ENCODE measurements at places on chromosomes 3 and 15.

DNA sequence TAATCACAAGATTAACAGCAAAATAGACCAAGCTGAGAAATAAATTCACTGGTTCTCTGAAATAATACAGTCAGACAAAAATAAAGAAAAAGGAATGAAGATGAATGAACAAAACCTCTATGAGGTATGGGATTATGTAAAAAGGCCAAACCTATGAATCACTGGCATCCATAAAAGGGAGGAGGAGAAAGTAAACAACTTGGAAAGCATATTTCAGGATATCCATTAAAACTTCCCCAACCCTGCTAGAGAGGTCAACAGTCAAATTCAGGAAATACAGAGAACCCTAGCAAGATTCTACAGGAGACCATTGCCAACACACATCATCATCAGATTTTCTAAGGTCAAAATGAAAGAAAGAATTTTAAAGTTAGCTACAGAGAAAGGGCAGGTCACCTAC, 649.7 kb upstream of the CBLB start:
- no peaks in the 10 kb centered on the region for H3K27me3 ChIP-seq
- no peak overlapping the region for H3K27ac ChIP-seq
- no peaks in the 10 kb centered on the region for H3K4me1 ChIP-seq
- DNase-seq, result no peak

DNA sequence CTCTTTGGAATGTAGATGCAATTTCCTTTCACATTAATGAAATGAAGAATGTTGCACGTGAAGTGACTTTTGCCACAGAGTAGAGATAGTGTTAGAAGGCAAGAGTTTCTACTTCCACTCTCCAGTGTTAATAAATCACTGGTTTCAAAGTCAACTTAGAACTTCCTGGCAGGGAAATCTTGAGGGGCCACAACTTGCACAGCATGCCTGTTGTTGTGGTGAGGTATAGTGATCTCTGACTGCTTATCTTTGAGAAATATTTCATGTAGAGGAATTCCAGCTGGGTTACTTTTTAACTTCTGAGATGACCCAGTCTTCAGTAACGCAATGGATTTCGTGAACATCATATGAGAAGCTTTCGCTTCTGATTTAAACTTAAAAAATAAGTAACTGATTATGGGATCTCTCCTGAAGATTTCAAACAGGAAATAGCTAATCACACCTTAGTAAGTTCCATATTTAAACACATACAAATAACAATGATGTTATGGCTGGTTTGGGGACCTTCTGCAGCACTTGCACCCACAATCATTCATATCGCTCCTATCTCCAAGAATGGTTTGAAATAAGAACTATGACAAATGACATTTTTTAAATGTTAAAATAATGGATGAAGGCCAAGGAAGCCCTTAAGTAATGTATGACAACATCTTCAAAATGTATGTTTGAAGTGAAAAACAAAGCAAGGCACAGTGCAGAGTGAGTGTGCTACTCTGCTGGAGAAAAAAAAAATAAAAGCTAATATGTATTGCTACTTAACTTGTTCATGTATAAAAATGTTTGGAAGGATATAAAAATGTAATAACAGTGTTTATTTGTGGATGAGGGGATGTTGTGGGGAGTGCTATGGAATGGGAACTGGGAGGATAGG, 726.5 kb upstream of the NECTIN3 start:
- H3K4me3 ChIP-seq, result no peak overlapping the region
- peaks cover 18% of the 10 kb centered on the region for H3K4me1 ChIP-seq
- DNase-seq, result peak; percentile 90
- H3K27me3 ChIP-seq, result no peaks in the 10 kb centered on the region

- DNase-seq, result no peak
- no peaks in the 10 kb centered on the region for H3K36me3 ChIP-seq
- H3K4me3 ChIP-seq, result no peak overlapping the region
- H3K4me1 ChIP-seq, result peaks cover 16% of the 10 kb centered on the region
- H3K27ac ChIP-seq, result peak overlapping the region; percentile 18
- H3K27me3 ChIP-seq, result no peaks in the 10 kb centered on the region
Measured at GRCh38 chr15:36810656-36811449, 231.4 kb downstream of the CDIN1 start.

DNA sequence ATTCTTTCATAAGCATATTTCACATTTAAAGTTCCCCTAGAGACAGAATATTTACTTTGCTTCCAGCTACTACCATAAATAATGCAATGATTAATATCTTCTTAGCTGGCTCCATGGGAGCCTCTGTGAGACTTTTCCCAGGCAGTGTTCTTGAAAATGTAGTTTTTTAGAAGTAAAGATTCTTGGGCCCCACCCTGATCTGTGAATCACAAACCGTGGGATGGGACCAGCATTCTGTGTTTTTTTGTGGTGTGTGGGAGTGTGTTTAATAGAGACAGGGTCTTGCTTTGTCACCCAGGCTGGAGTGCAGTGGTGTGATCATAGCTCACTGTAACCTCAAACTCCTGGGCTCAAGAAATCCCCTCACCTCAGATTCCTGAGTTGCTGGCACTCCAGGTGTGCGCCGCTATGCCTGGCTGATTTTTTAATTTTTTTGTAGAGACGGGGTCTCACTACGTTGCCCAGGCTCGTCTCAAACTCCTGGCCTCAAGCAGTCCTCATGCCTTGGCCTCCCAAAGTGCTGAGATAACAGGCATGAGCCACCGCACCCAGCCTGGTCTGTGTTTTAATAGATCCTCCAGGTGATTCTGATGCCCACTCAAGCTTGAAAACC, 83.0 kb downstream of the KLHL25 start:
- no peak overlapping the region for H3K27ac ChIP-seq
- H3K27me3 ChIP-seq, result no peaks in the 10 kb centered on the region
- H3K4me1 ChIP-seq, result peaks cover 22% of the 10 kb centered on the region
- no peak for DNase-seq
- no peak overlapping the region for H3K4me3 ChIP-seq
